Activated effector memory CD4-positive, alpha-beta T cell treated with Interleukin-2 at 50 U/mL for 16 hours (primary cell): ENCODE measurements at places on chromosomes 4 and X.
A peak's percentile ranks its signal among the peaks of the same experiment; 100 is the strongest.

GRCh38 chrX:28835991-28836390 is 248.7 kb downstream of the IL1RAPL1 start:
- DNase-seq: no peak

DNA sequence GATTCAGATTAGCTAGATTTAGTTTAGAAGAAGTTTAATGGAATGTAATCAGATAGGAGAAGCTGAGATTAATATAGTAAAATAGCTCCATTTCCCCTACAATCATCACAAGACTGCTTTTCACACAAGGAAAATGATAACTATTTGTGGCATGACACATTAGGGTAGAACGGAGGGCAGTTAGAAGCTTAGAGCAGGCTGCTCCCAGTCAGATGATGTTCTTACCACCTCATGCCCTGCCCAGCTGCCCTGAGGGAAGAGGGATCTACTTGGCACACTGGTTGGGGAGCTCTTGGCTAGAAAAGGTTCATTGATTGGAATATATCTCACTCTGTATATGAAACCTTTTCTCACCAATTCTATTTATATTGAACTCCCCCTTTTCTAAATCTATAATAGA is 180.7 kb upstream of the IL15 start:
- no peak for DNase-seq

- no peak for DNase-seq
Measured at GRCh38 chr4:73841243-73841925, 4.9 kb downstream of the CXCL6 start.

GRCh38 chr4:110474481-110474880 is 1.5 kb upstream of the ENPEP start:
- DNase-seq: no peak

DNA sequence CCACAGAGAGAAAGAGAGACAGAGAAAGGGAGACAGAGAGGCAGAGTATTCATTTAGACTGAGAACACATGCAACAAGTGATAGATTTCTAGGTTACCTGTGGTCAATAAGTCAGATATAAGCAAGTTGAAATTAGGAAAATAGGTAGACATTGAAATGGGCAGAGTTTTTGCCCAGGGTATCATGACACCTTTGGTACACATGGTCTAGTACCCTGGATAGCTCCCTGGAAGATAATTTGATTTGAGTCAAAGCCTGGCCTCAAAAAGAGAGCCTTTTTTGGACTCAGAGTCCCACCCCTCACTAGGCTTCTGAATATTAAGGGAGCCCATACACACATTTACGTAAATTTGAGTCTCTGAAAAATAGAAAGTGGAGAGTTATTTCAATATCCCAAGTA is 4.0 kb upstream of the RPS6KA6 start:
- no peak for DNase-seq

DNA sequence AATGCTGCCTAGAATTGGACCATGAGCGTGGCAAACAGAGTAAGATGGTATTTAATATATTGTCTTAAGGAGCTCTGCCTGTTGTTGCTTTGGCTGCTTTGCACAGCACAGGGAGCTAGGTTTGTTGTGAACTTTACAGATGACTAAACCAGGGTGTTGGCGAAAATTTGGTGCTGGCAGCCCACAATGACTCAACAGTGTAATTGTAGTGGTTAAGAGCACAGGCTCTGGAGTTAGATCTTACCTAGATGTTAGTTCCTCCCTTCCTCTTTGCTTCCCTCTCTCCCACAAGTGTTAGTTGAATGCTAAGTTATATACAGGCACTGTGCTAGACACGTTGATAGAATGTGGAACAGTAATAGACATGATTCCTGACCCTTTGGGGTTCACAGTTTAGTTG is 128.9 kb upstream of the TRPC5 start:
- no peak for DNase-seq

DNA sequence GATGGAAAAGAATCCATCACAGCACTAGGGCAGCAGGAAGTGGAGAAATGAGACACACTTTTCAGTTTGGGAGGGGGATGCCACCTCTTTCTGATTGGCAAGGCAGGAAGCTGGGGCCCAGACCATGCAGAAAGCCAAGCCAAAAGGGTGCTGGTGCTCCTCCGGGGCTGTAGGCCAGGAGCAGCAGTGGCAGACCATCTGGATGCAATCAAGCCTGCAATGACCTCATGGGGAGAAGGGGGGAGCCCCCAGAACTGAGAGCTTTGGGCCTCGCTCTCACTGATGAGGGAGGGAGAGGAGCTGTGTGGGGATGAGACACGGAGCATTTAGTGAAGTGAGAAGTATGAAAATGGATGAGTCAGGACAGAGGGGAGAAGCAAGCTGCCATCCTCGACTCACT is 141.3 kb upstream of the NALF2 start:
- DNase-seq: no peak

GRCh38 chrX:28188526-28188925 is 207.3 kb upstream of the DCAF8L1 start:
- no peak for DNase-seq

DNA sequence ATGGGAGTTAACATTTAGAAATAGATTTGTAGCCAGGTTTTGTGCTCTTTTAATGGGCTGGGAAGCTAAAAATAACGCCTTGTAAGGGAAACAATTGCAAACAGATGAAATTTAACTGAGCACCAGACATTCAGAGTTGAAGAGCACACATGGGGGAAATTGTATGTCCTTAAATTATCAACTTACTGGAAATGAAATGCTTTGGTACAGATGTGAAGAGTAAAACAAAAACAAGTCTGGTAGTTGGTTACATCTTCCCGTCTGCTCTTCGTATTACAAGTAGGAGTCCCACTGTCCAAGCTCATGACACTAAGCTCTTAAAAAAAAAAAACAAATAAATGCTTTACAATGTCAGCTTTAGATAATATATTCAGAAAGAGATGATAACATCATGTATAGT is 59.5 kb upstream of the RPA4 start:
- no peak for DNase-seq

DNA sequence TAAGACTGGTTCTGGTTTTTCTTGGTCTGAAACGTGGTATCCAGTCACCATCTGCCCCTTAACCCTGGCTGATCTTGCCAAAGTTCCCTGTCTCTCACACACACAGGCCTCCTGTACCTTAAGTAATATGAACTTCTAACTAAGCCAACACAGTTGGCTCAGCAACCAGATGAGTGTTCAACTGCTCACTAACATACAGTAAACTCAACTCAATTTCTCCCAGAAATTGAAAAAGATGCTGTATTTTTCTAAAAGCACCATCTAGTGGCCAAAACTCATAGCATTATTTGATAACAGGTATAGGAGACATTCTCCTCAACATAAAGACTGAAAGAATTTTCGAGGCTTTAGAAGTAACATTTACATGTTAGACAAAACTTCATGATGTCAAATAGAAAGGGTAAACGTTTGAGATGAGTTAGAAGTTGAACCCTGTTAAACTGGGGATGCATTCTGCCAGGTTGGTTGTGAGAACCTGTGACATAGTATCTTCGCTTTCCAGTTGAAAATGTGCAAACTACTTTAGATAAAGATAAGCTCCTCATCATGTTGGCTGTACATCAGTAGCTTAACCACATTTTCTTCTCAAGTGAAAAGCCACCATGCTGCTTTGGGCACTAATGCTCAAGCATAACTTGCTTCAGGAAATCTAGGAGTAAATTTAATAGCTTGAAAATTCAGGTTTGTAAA is 31.2 kb downstream of the CCNI start:
- DNase-seq: no peak

DNA sequence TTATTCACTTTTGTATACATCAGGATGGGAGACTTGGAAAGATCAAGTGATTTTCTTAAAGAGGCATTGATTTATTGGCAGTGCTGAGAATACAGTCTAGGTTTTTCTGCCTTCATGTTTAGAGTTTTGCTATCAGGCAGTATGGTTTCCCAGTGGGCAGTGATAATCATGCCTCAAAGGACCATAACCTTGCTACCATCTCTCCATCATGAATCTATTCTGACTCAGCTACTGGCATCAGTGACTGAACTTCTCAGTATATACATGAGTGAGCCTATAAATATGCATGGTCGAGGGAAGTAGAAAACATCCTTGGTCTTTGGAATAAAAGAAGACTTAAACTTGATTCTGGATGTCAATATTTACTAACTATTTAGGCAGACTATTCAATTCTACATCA is 562.0 kb upstream of the AADAT start:
- DNase-seq: no peak

GRCh38 chr4:18075823-18076433 is 54.4 kb upstream of the LCORL start:
- no peak for DNase-seq

DNA sequence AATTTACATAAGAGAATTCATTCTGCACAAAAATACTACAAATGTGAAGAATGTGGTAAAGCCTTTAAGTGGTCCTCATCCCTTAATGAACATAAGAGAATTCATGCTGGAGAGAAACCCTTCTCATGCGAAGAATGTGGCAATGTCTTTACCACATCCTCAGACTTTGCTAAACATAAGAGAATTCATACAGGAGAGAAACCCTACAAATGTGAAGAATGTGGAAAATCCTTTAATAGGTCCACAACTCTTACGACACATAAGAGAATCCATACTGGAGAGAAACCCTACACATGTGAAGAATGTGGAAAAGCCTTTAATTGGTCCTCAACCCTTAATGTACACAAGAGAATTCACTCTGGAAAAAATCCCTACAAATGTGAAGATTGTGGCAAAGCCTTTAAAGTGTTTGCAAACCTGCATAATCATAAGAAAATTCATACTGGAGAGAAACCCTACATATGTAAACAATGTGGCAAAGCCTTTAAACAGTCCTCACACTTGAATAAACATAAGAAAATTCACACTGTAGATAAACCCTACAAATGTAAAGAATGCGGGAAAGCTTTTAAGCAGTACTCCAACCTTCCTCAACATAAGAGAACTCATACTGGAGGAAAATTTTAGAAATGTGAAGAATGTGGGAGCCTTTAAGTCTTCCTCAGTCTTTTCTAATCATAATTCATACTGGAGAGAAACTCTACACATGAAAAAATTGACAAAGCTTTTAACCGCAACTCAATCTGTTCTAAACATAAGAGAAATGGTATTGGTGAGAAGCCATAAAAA is 37.4 kb downstream of the ZNF718 start:
- DNase-seq: no peak

- DNase-seq: no peak
Measured at GRCh38 chr4:1177274-1178141, 5.1 kb upstream of the SPON2 start.

DNA sequence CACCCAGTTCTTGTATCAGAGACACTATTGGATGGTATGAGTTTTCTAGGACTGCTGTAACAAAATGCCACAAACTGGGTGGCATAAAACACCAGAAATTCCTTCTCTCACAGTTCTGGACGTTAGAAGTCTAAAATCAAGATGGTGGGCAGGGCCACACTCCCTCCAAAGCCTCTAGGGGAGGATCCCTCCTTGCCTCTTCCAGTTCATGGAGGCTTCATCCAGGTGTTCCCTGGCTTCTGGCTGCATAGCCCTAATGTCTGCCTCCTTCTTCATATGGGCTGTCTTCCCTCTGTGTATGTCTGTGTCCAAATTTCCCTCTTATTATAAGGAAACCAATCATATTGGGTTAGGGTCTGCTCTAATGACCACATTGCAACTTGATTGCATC is 38.4 kb upstream of the RASL11B start:
- no peak for DNase-seq

- DNase-seq: peak; percentile 7
Measured at GRCh38 chr4:26131711-26132110, 189.1 kb upstream of the RBPJ start.
